ENCODE measurements at places on chromosomes 2 and 18.

DNA sequence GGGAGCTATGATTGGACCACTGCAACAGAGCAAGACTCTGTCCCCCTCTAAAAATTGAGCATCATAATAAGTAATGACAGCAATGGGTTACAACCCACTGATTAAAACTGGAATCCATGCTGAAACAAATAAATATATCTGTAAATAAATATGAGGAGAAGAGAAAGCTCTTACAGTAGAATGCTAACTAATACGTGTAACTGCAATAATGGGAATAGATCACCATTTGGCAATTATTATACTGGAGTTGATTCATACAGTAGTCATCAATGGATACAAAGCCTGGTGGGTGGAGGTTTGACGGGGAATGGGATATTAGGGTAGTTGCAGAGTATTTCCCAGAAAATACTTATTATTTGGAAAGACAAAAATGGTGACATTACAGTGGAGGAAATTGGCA lies 6.1 kb upstream of the INO80B start:
- DNase-seq: no peak

- peak; percentile 47 for DNase-seq
Observed at GRCh38 chr2:70946832-70947442, 11.2 kb downstream of the ATP6V1B1 start.

DNA sequence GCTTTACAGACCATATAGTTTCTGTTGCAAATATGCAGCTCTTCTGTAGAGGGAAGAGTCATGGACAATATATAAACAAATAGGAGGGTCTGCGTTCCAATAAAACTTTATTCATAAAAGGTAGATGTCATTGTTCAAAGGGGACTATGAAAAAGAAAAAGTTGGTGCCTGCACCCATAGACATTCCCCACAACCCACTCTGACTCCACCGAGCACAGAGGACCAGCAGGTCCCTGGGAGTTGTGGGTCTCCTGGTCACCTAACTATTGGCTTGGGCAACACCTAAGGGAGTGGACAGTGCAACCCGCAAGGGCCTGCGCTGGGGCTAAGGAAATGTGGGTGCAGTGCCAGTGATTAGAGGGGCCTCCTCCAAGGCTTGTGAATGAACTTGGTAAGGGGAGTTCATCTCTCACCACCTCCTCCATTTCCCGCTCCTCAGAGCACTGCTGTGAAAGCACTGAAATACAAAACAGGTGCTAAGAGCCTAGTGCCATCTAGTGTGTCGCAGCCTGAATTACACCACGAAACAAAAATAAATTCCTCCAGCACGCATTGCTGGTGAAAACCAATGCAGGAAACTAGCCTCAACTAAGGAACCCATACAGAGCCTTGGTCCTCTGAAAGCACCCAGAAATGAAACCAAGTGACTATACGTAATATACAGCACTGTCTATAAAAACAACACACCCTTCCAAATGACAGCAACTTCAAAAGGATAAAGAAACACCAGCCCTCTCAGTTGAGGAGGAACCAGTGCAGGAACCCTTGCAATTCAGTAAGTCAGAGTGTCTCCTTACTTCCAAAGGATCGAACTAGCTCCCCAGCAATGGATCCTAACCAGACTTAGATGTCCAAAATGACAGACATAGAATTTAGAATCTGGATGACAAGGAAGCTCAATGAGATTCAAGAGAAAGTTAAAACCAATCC lies 166.6 kb downstream of the RNF144A start:
- peak; percentile 45 for DNase-seq

DNA sequence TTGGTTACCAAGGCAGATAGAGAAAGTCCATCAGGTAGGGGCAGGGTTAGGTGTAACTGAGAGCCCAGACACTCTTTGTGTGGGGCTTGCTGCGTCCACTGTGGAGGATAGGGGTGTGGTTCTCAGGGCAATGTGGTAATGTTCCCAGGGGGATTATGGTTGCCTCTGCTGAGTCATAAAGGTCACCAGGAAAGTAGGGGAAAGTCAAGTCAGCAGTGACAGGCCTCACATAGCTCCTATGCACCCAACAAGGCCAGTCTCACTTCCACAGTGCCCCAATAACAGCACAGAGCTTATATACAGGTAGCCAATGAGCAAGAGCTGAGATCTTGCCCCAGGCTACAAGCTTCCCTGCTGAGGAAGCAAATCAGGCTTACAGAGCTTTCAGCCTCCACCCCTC lies 1438.0 kb upstream of the ZEB2 start:
- no peak for DNase-seq
